ENCODE measurements at places on chromosomes 4 and X.

DNA sequence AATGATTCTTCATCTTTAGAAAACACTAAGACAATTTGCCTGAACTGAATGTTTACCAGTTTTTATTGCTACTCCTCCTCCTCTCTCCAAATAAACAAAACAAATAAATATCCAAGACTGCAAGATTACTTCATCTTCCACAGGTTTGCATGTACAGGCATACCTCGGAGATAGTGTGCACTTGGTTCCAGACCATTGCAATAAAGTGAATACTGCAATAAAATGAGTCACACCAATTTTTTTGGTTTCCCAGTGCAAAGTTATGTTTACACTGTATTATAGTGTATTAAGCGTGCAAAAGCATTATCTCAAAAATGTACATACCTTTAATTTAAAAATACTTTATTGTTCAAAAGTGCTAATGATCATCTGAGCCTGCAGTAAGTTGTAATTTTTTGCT, 53.3 kb downstream of the FBXL5 start:
- DNase-seq = no peak

GRCh38 chr4:54959651-54960116, 165.7 kb downstream of the KDR start:
- DNase-seq = no peak

- DNase-seq = no peak
Observed at GRCh38 chr4:189121336-189121735, 819.3 kb upstream of the FRG1 start.

DNA sequence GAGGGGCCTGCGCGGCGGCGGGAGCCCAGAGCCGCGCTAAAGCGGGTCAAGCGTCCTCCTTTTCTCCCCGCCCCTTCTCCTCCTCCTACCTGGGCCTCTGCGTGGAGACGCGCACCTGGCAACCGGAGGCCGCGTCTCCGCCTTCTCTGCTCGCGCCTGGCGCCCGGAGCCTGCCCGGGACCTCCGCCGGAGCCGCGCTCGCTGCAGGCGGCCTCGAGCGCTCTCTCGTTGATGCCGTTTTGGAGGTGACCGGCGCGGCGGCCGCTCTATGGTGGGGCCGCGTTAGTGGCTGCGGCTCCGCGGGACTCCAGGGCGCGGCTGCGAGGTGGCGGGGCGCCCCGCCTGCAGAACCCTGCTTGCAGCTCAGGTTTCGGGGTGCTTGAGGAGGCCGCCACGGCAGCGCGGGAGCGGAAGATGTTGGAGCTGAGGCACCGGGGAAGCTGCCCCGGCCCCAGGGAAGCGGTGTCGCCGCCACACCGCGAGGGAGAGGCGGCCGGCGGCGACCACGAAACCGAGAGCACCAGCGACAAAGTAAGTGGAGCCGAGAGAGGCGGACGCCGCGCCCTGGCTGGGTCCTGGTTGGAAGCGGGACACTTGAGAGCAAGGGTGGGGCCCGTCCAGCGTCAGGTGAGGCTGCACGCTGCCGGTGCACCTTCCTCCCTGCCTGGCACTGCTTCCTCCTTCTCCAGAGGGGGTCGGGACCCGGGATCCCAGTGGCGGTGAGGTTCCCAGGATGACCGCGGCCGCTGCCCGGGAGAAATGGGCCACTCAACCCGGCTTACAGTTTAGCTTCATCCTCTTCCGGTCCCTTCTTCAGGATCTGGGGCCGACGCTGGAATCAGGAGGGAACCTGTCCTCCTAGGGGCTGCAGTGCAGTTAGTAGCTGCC, at the start of gene CDS1:
CDS1 (plus strand) TSS at position 140 of the 888 bp plus-strand sequence; CDS start at position 415, 275 bp downstream.
- no peak for DNase-seq

DNA sequence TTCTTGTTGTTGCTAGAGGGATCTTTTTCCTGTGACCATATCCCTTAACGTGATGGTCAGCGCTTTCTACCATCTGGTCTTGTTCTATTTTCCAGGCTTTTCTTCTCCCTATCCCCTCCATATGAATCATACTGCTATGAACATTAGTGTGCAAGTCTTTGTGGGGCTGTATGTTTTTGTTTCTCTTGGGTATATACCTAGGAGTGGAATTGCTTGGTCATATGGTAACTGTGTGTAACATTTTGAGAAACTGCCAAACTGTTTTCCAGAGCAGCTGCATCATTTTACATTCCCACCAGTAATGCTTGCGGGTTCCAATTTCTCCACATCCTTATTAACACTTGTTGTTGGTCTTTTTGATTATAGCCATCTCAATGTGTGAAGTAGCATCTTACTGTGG, 121.4 kb downstream of the SPRY1 start:
- no peak for DNase-seq

- no peak for DNase-seq
Observed at GRCh38 chr4:148025981-148026380, 294.1 kb downstream of the ARHGAP10 start.

DNA sequence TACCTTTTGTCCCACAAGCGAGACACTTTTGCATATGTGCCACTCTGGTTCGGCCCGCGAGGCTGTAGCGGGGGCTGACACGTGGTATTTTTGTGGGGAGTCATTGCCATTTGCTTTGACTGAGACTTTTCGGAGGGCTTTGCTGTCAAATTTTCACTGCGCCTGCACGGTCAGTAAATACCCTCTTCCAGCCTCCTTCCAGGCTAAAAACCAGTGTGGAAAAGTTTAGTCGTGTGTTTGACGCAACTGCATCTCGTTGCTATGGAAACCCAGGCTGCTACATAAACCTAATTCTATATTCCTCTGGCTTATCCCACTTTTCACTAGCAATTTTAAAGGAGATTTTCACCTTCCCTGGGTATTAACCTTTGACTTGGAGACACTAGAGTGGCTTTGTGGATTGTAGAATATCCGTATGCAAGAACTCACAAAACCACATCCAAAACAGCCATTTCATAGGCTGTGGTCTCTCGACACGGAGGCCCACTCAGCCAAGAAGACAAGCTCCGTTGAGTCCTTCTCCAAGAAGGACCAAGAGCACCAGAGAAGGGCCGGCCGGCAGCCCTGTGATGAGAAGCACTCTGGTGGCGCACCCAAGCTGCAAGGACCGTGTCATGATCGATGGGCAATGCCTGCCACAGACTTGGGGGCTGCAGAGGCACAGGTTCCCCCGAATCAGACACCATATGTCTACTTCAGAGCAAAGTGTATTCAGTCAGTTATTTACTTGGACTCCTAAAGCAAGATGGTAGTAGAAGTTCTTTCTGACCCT, 38.4 kb upstream of the ENPP6 start:
- no peak for DNase-seq
